ENCODE measurements at places on chromosomes 5 and 9.

- DNase-seq: no peak
These were observed 8.2 kb upstream of the STRBP start for GRCh38 chr9:123276551-123276950.

DNA sequence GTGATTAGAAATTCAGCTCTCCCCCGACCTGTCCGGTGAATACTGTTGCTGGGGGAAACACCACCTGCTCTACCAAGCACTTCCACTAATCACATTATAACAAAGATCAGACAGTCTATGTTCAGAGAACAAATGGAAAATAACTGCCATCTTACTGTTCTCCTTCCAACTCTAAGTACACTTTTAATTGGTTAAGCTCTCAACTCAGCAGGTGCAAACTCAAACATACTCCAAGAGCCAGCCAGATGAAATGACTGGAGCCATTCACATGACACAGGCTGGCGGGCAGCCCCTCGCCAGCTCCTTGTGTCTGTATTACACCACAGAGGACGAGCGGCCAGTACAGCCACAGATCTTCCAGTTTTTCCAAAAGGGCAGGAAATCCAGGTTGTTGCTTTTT lies 16.1 kb downstream of the LIFR start:
- DNase-seq: no peak

DNA sequence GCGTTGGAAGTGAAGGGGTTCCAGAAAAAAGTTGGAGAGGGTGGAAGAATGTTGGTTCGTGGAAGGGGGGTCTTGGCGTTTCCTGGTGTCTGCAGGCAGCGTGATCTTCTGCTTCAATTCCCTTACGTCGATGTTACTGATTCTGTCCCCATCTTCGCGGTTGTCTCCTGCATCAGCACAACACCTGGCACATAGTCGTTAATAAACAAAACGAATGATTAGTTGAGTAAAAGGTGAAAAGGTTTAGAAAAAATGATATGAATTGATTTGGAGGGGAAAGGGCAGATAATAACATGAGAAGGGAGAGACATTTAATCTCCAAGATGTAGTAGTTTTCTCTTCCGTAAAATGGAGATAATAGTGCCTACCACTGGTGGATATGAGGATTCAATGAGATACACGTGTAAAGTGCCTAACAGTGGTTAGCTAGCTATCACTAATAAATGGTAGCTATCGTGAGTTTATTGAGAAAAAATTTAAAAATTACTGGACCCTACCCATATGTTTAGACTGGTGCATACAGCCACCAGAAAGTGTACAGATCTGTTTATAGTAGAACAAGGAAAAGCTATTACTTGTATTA lies 556 bp downstream of the MTREX start:
- DNase-seq: peak; percentile 29

GRCh38 chr9:85995599-85995998 lies 54.7 kb downstream of the NAA35 start:
- no peak for DNase-seq

- no peak for DNase-seq
These were observed 98.9 kb upstream of the SPATA31D4 start for GRCh38 chr9:81829195-81829882.

GRCh38 chr5:60698336-60698735 lies 1.6 kb downstream of the DEPDC1B start:
- DNase-seq: no peak

GRCh38 chr5:90294604-90295003 lies 115.0 kb downstream of the CETN3 start:
- no peak for DNase-seq

DNA sequence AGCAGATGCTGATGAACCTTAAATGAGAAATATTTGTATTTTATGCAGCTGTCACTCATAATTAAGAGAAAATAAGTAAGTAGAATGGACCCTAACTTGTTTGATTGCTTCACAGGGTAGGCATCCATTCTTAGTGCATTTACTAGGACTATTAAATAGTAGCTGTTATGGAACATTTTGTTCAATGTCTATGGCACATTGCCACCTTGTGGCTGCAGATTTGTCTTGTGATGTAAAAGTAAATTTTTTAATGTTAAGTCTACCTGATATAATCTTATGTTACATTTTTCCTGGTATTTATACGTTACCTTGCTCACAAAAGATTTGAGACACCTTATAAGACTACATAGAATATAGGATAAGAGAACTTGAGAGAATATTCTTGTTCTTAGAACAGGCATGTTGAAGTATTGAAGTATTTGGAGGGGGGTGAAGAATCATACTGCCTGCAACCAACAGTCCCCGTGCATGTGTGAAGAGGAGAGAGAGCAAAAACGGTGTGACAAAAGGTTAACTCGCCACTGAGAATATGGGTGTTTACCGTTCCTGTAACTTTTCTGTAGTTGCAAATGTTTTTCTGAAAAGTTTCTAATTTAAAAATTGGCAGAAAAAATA lies 161.1 kb downstream of the MAST4 start:
- DNase-seq: peak; percentile 70

DNA sequence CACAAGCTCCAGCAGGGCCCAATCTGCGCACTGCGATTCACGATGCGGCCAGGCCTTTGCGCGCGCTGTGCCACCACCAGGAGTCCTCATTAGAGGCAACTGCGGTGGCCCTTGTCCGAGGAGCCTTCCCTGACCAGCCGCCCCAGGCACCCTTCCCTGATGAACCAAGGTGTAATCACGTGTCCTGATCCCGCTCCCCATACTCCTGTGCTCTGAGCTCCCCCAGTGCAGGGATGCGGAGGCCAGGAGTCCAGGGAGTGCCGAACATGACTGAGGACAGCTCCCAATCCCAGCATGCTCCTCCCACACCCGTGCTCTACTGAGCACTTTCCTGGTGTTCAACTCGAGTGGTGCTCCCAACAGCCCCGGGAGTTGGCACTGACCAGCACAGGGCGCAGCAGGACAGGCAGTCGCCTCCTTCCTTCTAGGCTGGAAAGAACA lies 134.8 kb downstream of the ZNF354C start:
- DNase-seq: no peak

DNA sequence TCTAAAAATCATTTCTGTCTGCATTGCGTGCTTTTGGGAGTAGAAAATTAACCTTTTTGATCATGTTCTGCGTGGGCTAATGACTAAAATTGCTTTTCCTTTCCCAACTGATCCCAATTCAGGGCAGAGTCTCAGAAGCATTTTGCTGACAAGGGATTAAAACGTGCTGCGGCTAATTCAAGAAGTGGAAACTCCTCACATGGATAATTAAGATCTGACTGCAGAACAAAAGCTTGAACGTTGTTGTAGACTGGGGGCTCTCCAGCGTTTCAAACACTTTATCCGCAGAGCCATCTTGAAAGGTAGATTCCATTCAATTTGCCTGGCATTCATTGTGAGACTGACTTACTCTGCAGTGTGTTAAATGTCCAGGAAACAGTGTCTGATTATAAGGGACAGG lies 485.3 kb upstream of the DMAC1 start:
- DNase-seq: no peak

DNA sequence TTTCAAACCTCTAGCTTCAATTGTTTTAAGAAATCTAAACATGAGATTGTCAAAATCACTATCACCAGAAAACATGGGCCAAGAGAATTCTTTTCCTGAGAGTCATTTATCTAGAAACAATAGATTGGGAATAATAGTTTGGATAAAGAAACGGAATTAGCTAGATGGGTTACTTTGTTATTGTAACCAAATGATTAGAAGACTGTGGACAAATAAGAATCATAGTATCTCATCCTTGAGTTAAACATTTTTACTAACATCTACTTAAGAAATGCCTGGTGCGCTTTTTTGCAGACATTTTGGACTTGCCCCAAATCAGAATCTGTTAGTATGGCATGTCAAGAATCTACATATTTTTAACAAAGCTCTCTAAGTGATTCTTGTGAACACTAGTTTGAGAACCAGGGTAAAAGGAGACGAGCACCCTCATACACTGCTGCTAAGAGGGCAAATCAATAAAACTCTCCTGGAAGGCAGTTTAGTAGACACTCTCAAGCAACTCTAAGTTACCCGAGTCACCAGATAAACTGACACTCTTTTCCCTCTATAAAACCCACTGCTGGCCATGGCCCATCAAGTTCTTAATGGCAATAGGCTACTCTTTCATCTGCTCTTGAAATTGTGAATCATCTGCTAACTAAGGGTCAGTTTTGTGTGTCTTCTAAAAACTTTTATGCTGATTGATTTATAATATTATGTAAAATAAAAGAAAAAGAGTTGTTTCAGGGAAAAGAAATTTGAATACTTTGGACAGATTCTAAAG lies 39.1 kb downstream of the TPD52L3 start:
- DNase-seq: no peak

- no peak for DNase-seq
These were observed 20.3 kb downstream of the C9orf153 start for GRCh38 chr9:86238861-86239770.

DNA sequence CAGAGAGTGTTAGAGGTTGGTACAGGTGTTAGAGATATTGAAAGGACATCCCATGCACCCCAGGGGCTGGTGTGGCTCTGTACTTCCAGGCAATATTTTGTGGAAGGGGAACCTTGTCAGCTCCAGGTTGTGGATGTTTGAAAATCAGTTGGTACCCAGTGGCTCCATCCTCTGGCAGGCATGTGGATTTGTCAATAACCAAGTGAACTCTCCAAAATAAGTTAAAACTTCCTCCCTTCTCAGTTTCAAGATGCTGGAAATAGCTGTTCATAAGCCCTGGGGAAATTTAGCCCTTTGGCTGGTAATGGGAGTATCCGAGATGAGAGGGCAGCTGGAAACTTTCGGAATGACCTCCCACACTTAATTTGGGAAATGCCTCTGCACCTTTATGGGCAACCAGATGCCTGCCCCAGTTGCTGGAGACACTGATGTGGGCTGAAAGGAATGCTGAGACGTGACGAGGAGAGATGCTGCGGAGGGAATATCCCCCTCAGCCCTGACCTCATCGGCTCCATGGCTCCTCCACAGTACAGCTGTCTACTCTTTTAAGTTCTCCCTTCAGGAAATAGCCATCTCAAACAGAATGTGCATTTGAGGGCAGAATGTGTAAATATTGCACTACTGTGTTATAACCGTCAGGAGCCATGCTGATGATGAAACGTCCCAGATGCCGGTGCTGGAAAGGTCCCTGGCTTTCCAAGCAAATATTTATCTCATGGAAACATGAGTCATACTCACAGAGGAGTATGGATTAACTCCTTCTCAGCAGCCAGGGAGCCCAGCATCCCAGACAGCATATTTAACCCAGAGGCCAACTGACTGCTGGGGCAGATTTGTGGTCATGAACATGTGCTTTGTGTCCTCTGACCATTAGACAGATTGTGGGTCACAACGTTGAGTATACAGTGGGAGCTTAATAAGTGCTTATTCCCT lies 29.5 kb downstream of the TGFBI start:
- DNase-seq: peak; percentile 68

DNA sequence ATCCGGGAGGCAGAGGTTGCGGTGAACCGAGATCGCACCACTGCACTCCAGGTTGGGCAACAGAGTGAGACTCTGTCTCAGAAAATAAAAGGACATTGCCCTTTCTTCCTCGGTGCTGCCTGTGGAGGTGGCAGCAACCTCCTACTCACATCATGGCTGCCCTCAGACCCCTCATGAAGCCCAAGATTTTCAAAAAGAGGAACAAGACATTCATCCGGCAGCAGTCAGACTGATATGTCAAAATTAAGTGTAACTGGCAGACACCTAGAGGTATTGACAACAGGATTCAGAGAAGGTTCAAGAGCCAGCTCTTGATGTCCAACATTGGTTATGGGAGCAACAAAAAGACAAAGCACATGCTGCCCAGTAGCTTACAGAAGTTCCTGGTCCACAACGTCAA lies 12.6 kb upstream of the PAX5 start:
- DNase-seq: no peak

DNA sequence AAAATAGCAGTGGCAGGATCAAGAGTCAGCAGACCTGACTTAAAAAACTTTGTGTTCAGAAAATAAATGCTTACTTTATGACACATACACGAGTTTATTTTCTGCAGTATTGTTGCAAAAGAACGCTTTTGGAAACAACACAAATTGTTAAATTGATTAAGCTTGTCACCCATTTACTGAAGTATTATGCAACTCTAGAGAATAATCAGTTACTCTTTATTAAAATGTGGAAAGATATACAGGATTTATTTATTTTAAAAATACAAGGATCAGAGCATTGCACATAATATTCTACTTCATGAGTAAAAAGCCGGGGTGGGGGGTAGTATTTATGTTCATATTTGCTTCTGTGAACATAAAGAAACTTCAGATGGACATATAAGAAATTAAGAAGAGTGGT lies 20.0 kb downstream of the FYB1 start:
- no peak for DNase-seq

GRCh38 chr5:38022631-38023030 lies 182.8 kb upstream of the GDNF start:
- no peak for DNase-seq

DNA sequence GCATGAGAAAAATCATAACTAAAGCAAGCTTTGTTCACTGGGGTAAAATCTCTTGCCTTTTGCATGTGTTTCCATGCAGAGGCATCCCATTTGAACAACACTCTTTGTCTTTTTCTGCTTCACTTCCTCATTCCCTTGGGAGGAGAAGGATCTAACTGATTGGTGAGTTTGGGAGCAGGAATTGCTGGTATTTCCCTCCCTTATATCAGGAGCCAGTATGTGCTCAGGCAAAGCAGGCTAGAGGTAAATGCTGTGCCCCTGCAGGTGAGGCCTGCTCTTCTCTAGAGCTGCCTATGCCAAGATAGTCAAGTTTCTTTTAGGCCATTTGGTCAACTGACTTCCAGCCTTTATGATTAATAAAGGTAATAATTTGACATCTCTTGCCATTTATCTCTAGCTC lies 179.9 kb downstream of the COX7C start:
- peak; percentile 2 for DNase-seq

GRCh38 chr9:130834371-130835336 lies at the start of gene ABL1:
TSS of gene ABL1 (plus strand) at chr9:130835254. CDS start at chr9:130835447, 193 bp downstream.
- peak; percentile 90 for DNase-seq

DNA sequence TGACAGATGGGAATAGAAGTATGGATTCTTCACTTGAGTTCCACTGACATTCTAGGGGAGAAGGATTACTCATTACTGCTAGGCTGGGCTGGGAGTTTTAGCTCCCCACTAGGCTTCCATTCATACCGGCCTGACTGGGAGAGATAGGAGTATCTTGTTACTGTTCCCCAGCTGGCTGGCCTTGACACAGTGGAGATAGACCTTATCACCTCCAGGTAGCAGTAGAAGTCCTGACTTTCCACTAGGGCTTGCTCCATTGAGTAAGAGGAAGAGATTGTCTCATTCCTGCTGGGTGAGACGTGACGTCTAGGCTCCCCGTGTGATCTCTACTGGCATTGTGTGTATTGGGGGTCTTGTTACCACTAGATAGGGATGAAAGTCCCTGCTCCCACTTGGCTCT lies 156.4 kb downstream of the CACNA1B start:
- DNase-seq: no peak
